C1 segment of cervical spinal cord (tissue), 14 donors: ENCODE measurements at places on chromosomes 4 and X.
A peak's percentile ranks its signal among the peaks of the same experiment; 100 is the strongest.

- DNase-seq: no peak
Observed at GRCh38 chr4:19829101-19829500, 422.6 kb upstream of the SLIT2 start.

DNA sequence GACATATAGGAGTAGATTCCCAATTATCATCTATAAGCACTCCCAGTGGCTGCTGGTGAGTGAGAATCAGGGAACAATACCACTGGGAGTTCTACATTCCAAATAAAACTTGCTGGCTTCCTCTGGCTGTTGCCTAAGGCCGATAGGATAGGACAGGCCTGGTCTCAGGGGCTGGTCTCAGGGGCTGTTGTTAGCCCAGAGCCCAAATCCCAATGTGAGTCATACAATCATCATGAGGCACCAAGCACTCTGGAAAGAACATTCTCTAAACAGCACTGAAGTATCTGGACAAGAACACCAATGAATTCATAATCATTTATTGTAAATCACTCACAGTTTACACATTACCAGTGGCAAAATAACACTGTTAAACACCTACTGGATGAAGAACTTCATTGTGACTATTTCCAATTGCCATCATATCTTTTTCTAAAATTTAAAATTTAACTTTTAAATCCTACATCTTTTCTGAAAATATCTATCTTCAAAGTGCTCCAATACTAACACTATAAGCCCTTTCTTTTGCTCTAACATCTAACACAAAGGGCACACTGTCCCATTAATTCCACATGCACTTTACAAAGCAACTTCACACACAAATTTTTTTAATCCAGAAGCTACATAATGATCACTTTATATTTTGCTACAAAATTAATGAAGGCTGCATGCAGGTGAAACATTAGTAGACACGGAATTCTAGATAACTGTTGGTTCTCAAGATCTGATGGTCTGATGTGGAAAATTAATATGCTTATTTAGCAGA lies 67.6 kb upstream of the TMEM150C start:
- DNase-seq: peak; percentile 18

GRCh38 chr4:108391701-108392455 lies 223.1 kb upstream of the LEF1 start:
- no peak for DNase-seq

- no peak for DNase-seq
Observed at GRCh38 chr4:183989461-183989860, 84.4 kb downstream of the STOX2 start.

- DNase-seq: no peak
Observed at GRCh38 chrX:150712619-150713018, 19.4 kb downstream of the MTMR1 start.

DNA sequence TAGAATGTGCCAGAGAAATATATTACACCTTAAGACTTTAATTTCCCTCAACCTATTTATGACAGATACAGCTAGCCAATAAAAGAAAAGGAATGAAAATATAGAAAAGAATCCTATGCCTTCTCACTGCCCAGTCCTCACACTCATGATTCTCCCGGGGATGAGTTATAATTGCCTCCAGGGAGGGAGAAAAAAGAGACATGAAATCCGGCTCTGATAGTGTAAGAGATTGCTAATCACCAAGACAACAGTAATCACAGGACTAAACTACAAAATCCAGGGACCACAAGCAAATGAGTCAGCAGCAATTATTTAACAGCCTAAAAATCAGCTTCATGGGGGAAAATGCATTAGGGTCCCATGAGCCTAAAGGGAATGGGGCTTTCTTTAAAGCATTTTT lies 95.9 kb upstream of the DUSP21 start:
- DNase-seq: no peak

DNA sequence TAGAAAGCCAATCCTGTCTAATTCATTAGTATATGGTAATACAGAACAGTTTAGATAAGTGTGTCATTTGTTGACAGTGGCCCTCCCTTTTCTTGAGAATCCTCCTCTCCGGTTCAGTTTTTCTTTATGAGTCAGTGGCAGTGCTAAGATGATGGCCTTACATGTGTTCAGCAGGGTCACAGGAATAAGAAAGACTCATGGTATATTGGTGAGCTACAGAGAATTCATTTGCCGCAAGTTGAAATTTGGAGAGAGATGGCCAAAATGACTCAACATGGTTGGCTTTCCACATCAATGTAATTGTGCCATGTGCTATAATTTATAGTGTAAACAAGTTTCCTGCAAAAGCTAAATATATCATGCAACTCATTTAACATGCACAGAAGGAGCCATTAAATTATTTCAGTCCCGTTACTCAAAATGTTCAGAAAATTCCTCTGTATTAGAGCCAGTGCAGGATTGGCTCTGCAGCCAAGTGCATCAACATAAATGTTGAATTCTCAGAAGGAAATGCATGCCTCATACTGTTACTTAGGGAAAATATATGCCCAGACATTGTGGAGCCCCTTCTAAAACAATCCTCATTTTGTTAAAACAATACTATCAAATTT lies 374.3 kb downstream of the AFF2 start:
- no peak for DNase-seq

DNA sequence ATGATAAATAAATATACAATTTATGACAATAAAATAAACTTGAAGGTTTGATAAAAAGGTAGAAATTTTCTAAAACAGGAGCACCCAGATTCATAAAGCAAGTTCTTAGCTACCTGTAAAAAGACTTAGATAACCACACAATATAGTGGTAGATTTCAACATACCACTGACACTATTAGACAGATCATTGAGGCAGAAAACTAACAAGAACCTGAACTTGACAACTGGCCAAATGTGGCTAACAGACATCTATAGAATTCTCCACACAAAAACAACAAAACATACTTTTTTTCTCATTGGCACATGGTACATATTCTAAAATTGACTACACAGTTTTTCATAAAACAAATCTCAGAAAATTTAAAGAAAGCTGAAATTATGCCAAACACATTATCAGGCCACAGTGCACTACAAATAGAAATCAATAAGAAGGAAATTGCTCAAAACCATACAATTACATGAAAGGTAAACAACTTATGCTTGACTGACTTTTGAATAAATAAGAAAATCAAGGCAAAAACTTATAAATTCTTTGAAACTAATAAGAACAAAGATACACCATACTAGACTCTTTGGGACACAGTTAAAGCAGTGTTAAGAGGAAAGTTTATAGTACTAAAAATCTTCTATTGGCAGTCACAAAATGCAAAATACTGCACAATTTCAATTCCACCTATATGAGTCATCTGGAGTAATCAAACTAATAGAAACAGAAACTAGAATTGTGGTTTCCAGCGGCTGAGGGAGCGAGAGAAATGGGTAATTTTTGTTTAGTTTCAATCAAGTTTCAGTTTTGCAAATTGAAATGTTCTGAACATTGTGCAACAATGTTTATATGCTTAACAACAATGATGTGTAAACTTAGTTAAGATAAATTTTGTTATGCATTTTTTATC lies 925.6 kb downstream of the SH3BGRL start:
- no peak for DNase-seq

GRCh38 chr4:48766131-48766792 lies 13.8 kb downstream of the FRYL start:
- no peak for DNase-seq

- no peak for DNase-seq
Observed at GRCh38 chr4:103207673-103208072, 9.5 kb upstream of the CENPE start.

- no peak for DNase-seq
Observed at GRCh38 chrX:153903991-153904957, at the start of gene AVPR2. Gene AVPR2, plus strand, starts transcription at chrX:153904673. Its CDS starts 473 bp downstream, at chrX:153905146.

DNA sequence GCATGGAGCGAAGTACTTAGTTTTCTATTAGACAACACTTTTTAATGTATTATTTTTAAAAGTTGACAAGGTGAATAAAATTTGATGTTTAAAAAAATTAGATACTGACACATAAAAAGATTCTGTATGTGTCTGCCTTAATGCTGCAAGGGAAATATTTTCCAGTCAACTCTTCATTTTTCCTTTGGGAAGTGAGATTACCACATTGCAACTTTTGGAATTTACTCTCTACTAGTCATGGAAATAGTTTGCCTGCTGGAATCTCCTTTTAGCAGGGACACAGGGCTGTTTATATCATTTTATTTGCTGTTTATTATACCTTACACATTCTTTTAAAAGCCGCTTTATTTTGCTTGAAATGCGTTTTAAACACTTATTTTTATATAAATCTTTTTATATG lies 135.1 kb downstream of the MID1 start:
- DNase-seq: no peak

DNA sequence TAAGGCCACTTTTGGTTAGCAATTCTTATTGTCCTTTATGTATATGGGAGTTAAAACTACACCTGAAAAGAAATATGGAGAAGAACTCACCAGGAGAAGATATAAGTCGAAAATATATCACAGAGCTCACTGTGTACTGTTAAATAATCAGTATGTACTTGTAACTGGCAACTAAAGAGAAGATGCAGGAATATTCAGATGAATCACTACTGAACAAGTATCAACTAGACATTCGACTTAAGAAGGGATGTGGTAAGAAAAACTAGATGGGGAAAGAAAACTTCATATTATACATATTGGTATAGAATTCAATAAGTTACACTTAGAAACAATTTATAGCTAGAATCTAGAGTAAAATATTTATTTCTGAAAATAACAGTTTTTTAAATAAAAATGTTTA lies 230.0 kb downstream of the CAMK2D start:
- DNase-seq: no peak

DNA sequence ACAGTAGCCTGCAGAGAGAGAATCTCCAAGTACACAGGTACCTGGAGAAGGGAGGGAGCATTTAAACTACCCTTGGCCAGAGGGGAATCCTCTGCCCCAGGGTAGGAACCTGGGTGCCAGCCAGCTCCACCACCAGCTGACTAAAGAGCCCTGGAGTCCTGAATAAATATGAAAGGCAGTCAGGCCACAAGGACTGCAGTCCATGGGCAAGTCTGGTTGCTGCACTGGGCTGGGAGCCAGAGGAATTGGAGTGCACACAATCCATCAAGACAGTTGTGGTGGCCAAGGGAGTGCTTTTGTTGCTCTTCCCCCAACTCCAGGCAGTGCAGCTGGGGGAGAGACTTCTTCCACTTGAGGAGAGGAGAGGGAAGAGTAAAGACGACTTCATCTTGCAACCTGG lies 172.5 kb downstream of the HNRNPD start:
- no peak for DNase-seq

DNA sequence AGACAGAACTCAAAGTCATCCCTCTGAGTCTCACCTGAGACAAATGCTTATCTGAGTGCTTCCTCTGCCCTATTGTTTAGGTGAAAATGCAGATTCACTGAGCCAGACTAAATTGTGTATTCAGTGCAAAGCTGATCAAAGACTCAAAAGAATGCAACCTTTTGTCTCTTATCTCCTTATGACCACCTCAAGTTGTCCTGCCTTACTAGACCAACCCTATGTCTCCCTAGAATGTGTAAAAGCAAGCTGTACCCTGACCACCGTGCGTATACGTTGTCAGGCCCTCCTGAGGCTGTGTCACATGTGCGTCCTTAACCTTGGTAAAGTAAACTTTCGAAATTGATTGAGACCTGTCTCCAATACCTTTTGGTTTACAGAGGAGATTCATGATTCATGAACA lies 63.6 kb upstream of the SH3RF1 start:
- no peak for DNase-seq

GRCh38 chr4:57077550-57078343 lies 32.4 kb downstream of the IGFBP7 start:
- no peak for DNase-seq

DNA sequence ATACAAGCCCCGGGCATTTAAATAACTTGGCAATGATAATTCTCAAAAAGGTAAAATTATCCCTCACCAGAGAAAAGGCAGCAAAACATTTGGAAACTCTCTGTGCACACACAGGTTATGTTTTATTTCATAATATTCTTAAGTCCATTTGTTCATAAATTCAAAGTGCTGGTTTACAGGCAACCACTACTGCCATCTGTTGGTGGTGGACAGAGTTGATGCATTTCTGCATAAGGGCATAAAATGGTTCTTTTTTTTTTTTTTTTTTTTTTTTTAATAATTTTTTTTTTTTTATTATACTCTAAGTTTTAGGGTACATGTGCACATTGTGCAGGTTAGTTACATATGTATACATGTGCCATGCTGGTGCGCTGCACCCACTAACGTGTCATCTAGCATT lies 31.5 kb upstream of the IL21 start:
- DNase-seq: no peak

- DNase-seq: no peak
Observed at GRCh38 chr4:3286335-3287175, 6.3 kb upstream of the RGS12 start.

DNA sequence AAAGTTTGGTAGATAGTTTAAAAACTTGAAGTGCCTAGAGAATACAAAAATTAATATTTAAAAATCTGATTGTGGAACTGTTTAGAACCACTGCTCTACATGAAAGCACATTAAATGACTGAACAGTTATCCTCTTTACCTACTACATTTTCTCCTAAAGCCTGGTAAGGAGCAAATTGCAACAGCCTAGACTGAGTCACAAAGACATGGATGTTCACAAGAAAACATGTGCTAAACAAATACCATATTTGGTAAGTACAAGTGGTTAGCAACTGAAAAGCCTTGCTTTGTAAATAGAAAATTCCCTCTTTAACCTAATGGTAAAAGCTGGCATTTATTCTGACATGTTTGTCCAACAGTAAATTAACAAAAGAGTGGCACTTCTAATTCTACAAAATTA lies 203.1 kb downstream of the FBXO8 start:
- no peak for DNase-seq

DNA sequence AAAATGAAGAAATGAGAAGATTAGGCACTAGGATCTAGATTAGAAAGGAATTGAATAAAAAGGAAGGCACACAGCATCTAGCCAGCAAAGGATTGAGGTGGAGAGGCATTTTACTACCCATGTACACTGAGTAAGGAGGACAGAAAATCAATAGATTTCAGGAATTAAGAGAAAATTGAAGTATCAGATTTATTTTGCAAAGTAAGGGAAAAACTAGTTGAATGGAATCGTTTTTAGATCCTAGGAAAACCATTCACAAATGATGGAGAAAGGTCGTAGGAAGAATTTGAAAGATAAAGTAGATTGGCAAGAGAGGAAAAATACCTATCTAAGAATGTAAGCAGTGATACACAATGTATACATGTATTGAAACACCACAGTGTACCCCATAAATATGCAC lies 31.3 kb downstream of the ENOPH1 start:
- DNase-seq: no peak

DNA sequence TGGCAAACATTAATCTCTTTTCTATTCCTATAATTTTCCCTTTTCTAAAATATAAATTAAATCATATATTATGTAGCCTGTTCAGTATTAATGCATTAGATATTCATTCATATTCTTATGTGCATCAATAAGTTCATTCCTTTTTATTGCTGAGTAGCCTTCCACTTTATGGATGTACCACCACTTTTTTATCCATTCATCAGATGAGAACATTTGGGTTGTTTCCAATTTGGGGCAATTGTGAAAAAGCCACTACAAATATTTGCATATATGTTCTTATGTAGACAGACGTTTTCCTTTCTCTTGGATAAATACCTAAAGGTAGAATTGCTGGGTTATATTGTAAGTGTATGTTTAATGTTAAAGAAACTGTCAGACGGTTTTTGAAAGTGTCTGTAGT lies 79.4 kb upstream of the MAPK10 start:
- DNase-seq: no peak

GRCh38 chr4:27685091-27685490 lies 824.5 kb downstream of the STIM2 start:
- no peak for DNase-seq
